ENCODE measurements at places on chromosomes 16 and 17.
A peak's percentile ranks its signal among the peaks of the same experiment; 100 is the strongest.

- no peak for ATAC-seq
Observed at GRCh38 chr17:50618300-50618699, 16.4 kb upstream of the ABCC3 start.

DNA sequence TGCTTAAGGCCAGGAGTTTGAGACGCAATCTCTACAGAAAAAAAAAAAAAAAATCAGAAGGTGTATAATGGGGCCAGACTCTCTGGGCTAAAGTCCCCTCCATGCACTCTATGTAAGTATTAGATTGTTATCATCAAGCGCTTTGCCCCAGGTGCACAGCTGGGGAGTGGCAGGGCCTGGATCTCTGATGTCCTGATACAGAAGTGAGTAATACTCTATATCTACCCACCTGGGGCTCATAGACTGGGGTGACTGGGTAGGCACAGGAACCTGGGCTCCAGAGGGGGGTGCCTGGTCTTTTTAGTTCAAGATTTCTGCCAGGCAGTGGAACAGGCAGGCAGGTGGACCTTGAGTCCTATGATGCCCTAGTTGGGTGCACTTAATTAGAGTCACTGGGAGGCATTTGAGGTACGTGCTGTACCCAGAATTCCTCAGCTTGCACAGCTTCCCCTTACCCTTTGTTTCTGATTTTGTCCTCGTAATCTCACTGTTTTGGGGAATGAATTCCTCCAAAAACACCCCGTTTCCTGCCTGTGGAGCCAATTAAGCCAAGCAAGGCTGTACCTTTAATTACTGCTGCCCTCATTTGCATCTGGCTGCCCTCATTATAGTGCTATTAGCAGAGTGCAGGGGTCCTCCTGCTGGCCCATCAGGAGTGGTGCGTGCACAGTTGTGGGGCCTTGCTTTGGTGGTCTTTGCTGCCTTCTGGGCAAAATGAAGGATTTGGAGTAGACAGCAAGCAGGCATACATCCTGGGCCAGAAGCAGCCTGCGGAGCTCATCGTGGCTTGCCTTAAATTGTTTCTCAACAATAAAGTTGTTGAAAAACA is 239.0 kb downstream of the SNX29 start:
- ATAC-seq, result no peak

- ATAC-seq, result no peak
Observed at GRCh38 chr17:67575325-67575724, 142.4 kb upstream of the NOL11 start.

GRCh38 chr16:55500530-55501011 is 8.3 kb upstream of the LPCAT2 start:
- ATAC-seq, result peak; percentile 12

DNA sequence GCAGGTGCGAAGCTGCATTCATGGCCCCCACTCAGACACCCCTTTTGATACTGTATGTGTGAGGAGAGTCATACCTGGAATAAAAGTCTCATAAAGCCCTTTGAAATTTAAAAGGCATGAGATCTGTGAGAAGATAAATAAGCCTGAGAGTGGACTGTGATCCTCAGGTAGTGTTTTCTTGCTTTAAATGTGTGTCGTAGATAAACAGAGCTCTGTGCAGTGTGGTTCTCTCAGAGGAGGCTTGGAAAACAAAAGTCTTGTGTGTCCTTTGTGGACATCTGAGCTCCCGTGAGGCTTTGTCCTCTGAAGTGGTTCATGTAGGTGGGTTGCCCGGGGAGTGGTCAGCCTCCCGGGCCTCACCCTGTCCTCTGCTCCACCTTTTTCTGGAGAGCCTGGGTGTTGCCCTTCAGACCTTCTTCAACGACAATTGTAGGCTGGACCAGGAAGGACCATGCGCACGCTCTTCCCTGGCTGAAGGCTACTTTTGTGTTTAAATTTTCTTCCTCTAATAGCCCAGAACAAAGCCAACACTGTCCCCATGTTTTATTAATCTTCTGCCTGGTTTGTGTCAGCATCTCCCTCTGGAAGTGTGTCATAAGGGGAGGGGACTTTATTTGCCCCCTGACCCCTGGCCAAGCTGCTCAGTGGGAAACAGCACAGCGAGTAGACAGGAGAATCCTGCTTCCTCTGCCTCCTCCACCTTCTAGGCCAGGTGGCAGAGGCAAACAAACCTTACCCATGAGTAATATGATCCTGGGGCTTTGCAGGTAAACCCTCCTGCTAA is 151.2 kb downstream of the MSI2 start:
- ATAC-seq, result no peak

- ATAC-seq, result no peak
Observed at GRCh38 chr17:63644846-63645245, 22.6 kb downstream of the MAP3K3 start.

GRCh38 chr17:42153919-42154742 is 658 bp downstream of the RAB5C start:
- no peak for ATAC-seq

- ATAC-seq, result no peak
Observed at GRCh38 chr17:68969101-68969500, 13.9 kb upstream of the ABCA8 start.

DNA sequence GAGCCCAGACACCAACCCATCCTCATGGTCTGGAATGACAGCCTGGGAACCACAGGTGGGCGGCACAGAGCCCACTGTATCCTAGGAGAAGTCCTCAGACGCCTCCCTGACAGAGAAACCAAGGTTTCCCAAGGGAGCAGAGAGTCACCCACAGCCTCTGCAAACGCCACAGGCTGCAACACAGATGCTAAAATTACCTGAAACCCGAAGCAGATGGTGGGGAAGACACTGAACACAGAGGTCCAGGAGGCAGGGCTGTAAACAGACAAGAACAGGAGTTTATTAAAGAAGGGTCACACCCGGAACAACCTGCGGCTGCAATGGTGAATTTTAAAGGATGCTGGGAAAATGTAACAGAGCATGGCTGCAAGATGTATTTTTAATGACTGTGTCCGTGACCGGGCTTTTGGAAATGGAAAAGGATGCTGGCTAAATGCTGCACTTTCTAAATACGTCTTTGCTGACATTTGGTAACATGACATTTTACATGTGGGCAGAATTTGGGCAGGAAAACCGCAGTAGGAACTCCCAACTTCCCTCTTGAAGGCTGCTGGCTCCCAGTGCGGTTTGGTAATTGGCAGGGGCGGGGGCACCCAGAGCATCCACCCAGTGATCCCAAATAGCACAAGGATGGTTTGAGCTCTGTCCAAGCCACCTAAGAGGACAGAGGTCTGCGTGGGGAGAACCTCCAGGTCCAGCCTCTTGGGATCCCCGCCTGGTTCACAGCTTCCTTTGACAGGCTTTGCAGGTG is 13.1 kb downstream of the SLC38A8 start:
- ATAC-seq, result no peak

- no peak for ATAC-seq
Observed at GRCh38 chr17:6343736-6344135, 91.2 kb downstream of the AIPL1 start.

DNA sequence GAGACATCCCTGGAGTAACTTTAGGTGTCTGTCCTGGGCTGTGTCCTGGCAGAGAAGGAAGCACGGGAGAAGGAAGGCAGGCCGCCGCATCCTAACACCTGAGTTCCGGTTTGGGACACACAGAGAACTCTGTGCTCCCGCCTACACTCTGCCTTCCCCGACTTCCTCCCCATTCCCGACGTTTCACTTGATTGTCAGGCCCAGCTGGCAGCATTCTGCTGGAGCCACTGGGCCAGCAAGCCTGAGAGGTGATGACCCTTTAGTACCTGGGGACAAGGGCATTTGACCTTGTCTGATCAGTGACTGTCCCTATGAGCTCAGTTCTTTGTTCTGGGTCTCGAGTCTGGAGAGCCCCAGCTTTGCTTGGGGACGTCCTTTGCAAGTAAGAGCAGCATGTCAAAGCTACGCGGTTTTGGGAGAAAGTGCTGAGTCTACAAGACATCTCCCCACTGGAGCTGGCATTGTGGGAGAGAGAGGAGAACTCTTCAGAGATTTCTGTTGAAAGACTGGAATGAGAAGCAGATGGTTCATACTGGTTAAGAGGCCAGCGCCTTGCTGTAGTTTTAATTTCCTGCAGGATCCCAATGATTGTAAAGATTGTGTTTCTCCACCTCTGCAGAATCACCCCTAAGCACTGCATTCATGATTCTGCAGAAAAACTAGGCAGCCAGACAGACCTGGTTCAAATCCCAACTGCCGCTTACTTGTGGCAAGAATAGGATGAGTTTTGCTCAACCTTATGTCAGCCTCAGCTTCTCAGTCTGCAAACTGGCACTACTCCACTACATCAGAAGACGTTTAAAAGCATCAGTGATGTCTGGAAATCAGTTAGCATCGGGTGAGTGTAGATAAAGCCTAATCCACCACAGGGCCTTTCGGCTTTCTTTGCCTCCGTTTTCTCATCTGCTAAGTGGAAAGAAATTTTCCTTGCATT is 20.6 kb downstream of the ABAT start:
- ATAC-seq, result no peak

DNA sequence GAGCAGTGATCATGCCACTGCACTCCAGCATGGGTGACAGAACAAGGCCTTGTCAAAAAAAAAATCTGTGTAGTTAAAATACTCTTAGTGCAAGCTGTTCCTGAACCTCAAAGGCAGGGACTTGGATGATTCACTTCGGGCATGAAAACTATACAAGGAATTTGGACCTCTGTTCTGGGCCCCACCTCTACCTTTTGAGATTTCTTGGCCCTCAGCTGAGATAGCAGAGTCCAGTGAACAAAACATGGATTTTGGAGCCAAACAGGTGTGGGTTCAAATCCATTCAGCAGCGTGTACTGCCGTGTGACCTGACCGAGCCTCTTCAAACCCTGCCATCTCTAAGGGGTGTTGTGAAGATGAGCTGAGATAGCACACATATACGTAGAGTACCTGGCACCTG is 6.8 kb downstream of the SLC13A2 start:
- no peak for ATAC-seq

DNA sequence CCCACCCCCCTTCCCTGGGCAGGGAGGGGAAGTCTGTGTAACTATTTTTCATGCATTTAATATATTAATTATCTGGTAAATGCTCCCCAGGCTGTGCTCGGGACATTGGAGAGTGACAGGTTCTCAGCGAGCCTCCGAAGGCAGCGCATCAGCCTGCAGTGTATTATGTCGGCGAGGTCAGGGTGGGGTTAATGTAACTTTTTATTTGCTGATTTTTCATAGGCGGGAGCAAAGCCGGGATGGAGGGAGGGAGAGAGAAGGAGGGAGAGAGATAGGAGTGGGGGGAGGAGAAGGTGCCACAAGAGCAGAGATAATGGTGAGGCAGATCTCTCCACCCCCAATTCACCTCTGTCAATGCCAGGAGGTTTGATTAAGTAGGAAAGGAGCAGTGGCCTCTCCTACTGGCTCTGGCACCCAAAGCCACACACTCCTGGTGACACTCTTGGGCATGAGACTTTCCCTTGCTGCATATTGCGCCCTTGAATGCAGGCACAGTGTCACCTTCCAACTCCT is 104.0 kb downstream of the MRM1 start:
- no peak for ATAC-seq

- peak; percentile 20 for ATAC-seq
Observed at GRCh38 chr17:1736348-1737281, 6.1 kb upstream of the SERPINF2 start.

GRCh38 chr17:46020023-46020761 is 21.1 kb downstream of the STH start:
- ATAC-seq, result no peak

DNA sequence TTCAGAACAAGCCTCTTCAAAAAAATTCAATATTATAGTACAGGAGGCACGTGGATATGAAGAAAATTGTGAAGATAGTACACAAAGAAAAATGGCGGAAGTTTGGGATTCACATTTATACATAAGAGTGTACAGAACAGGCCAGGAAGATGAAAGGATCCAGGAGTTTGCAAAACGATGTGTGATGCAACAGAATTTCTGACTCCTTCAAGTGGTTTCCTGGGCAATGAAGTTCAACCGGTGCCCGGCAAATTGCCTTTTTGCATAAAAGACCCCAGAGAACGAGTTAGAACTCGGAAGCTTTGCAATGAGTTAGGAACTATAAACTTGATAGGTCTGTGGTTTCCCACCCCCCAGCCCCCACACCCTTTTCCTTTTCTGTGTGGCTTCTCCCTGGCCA is 189.1 kb downstream of the SALL1 start:
- ATAC-seq, result no peak

DNA sequence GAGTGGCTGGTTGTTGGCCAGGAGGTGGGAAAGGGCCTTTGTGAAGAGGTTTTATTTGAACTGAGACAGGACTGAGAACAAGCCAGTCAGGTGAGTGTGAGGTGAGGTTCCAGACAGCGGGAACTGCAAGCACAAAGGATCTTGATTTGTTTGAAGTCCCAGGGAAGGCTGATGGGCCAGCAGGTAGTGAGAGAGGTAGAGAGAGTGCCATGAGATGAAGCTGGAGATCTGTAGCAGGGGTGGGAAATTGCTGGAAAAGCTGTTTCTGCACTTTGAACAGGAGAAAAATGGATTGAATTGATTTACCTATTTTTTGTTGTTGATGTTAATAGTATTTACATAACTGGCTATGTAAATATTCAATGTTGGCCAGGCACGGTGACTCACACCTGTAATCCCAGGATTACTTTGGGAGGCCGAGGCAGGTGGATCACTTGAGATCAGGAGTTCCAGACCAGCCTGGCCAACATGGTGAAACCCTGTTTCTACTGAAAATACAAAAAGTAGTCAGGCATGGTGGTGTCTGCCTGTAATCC is 7.7 kb upstream of the DCTPP1 start:
- ATAC-seq, result no peak

- ATAC-seq, result no peak
Observed at GRCh38 chr16:51573191-51573590, 422.1 kb upstream of the SALL1 start.

GRCh38 chr17:56359518-56359917 is 206.2 kb downstream of the ANKFN1 start:
- ATAC-seq, result no peak

GRCh38 chr17:45315648-45316433 is 979 bp downstream of the MAP3K14 start:
- ATAC-seq, result no peak

DNA sequence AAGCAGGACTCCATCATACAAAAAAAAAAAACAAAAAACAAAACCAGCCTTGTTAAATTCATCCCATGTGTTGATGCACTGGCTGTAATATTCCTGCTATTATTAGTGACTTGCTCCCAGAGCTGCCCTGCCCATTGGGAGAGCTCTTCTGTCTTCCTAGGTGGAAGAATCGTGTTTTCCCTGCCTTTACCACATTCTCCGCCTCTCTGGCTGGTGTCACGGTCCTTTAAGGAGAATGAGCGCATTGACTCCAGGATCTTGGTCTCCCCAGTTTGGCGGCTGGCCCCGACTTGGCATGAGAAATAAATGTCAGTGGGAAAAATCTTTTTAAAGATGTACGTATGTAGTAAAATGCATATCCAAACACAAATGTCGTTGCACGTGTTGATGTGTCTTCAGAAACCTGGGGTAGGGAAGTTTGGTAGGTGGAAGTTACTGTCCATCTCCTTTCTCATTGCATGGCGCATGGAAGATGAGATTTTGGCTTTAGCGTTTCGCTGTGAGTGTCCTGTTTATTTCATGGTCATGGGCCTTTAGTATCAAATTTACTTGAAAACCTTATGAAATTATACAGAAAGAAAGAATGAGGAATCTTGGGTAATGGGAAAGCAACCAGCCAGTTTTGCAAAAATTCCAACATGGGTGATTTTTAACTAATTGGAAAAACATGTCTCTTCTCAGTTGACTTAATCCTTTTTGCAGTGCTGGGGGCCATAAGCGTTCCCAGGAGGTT is 15.5 kb downstream of the RMI2 start:
- no peak for ATAC-seq

Data from SK-N-SH treated with all-trans-retinoic acid at 6 μM for 48 hours (cell line).